Cardiac septum (tissue), 1 donor: ENCODE measurements at places on chromosomes 5 and 9.

- peak; percentile 91 for DNase-seq
Measured at GRCh38 chr5:6766604-6767093, 53.4 kb downstream of the TENT4A start.

DNA sequence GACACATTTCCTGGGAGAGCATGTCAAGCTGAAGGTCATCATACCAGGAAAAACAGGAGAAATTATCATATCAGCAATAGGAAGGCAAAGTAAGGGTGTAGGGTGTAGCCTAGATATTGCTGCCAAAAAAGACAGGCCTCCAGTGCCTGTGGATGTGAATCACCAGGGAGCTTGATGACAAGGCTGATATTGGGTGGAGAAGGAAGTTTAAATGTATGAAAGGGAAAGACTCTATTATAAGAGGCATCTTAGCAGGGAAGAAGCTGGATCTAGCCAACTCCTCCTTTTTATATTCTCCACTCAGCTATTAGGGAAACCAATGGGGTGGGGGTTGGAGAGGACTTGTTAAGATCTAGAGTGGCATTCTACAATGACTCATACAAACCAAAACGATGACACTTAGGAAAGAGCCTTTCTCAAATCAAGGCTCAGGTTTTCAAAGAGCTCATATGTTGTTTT lies 13.4 kb upstream of the TXNDC8 start:
- DNase-seq, result no peak

- DNase-seq, result no peak
Measured at GRCh38 chr5:65047948-65048690, 279.4 kb downstream of the CWC27 start.

- DNase-seq, result no peak
Measured at GRCh38 chr5:32961059-32961415, 249.9 kb downstream of the NPR3 start.

DNA sequence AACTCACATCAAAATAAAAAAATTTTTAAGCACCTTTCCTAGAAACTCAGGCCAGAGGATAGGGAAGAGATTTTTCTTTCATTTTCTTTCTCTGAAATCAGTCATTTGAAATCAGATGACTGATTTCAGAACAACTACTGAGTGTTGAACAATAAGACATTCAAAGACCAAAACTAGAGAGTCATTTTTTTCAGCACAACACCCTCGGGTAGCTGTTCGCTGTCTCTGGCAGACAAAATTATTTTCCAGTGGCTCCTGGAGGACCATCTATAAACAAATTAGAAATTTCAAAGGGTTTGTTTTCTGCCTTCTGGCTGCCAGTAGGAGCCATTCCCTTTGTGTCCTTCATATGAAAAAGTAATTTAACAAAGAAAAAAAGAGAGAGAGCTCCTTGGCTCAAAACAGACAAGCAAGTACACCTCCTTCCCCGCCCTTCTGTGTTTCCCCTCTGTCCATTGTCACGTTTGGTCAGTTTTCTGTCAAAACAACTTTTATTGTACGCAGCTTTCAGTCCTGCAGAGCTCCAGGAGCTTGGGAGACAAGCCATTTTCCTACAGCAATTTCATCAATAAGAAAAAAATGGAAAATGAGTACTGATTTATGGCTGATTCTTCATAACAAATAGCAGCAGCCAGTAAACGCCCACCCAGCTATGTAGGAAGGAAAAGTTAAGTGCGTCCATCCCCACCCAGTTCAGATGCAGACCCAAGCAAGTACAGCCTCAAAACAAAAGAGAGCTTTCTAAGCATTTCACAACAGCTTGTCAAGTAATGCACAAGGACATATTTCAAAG lies 405.2 kb downstream of the ZNF608 start:
- no peak for DNase-seq

GRCh38 chr5:164742025-164742424 lies 1236.6 kb downstream of the MAT2B start:
- DNase-seq, result no peak

- DNase-seq, result no peak
Measured at GRCh38 chr9:1878811-1879210, 136.3 kb upstream of the SMARCA2 start.

- peak; percentile 79 for DNase-seq
Measured at GRCh38 chr9:69325409-69326212, 596 bp downstream of the ENTREP1 start.

- DNase-seq, result no peak
Measured at GRCh38 chr9:93585259-93585658, 8.9 kb downstream of the PHF2 start.

DNA sequence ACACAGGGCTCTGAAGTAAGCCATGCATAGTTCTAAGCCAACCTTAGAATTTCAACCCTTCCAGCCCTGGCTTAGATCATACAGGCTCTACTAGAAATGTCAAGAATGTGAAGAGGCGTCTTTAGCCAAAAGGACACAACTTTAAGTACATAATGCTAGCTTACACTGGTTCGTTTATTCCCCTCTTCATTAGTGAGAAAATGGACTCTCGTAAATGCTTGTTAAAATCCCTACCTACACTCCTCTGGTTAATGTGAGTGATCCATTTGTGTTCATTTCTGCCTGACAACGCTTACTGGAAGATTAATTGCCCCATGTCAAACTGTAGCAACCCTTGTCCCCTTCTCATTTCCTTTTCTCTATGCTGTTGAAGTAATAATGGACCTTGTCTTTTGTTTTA lies 149.3 kb upstream of the POU5F2 start:
- no peak for DNase-seq

GRCh38 chr9:107749787-107750444 lies 260.3 kb upstream of the KLF4 start:
- DNase-seq, result peak; percentile 92
